ENCODE measurements at places on chromosomes 3 and 15.
A peak's percentile ranks its signal among the peaks of the same experiment; 100 is the strongest.

DNA sequence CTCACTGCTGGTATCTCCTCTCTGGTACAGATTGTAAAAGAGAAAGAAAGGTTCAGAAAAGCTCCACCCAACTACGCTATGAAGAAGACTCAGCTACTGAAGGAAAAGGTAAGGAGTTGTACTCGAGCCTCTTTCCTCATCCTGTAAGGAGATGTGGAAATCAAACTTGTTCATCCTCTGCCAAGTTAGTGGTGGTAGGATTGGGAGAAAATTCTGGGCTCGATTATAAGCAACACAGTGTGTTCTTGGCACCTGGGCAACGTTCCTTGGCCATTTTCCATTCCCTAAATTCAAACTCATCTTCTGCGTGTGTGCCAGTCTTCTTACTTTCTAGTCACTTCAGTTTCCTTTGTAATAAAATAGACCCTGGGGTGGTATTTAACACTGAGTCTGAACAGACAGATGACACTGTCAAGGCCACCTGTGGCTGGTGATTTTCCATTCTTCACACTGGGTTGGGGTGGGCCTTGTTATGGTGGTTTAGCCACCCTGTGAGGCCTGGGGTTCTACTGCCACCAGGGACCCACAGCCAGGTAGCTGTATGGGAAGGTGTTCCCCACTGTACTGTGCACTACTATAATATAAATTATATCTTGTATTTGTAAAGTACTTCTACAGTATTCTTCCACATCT is 17.1 kb upstream of the ITPKA start:
- no peak for DNase-seq

DNA sequence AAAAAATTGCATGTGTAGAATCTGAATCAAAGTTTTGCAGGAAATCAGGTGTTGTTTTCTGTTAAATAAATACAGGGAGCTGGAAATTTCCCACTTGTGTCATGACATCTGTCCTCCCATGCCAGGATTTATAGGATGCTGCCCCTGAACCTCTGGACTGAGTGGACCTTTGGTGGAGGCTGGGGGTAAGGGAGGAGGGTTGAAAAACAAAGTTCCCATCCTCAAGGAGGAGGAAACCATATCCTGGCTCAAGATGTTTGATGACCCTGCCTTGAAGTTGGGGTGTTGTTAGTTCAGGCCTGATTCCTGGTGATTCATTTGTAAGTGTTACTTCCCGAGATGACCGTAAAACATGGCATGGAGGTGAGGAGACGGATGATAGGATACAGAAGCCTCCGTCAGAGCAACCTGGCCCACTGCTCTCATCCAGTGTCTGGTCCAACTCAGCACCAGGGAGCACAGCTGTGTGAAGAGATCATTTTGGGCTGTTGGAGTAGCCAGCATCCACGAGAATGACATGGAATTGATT is 223.6 kb downstream of the CACNA2D3 start:
- no peak for DNase-seq

GRCh38 chr3:168002786-168003368 is 92.8 kb downstream of the GOLIM4 start:
- no peak for DNase-seq

GRCh38 chr15:80742081-80742480 is 37.1 kb upstream of the CEMIP start:
- no peak for DNase-seq

DNA sequence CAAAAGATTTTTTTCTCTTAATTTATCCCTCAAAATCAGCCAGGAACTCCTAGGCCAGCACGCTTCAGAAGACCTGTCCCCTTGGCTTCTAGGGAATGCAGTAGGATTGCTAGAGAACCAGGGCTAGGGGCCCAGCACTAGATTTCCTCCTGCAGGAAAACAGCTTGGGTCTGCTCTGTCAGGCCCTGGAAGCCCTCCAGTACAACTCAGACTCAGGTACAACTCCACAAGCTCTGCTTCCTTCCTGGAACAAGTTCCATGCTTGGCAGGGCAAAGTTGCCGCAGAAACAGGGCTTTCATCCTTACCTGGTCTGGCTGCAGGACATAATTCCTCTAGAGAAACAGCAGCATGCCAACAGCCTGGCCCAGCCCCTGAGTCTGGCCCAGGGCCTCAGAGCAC is 96.1 kb upstream of the CTNNB1 start:
- no peak for DNase-seq

GRCh38 chr15:90097475-90097874 is 4.8 kb downstream of the IDH2 start:
- DNase-seq: no peak

DNA sequence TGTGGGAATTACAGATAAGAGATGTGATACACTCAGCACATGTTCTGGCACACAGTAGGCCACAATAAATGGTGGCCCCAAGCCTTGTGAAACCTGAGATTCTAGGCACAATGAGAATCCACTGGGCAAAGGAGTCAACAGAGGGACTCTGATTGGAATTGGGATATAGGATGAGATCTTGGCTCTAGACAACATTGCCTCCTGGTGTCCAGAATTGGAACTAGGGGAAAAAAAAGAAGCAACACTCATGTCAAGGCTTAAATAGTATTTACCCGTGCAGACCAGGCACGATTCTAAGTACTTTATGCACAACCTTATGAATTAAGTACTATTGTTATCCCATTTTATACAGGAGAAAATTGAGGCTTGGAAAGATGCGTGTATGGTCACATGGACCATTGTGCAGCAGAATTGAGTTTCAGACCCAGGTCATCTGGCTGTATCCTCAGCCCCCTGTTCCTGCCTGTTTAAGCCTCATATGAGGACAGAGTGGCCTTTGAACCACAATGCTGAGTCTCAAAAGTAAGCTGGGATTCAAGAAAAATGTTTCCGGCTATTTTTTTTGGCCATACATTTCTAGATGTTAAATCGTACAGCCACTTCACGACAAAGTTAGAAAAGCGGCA is 124.8 kb downstream of the SV2B start:
- DNase-seq: peak; percentile 25

DNA sequence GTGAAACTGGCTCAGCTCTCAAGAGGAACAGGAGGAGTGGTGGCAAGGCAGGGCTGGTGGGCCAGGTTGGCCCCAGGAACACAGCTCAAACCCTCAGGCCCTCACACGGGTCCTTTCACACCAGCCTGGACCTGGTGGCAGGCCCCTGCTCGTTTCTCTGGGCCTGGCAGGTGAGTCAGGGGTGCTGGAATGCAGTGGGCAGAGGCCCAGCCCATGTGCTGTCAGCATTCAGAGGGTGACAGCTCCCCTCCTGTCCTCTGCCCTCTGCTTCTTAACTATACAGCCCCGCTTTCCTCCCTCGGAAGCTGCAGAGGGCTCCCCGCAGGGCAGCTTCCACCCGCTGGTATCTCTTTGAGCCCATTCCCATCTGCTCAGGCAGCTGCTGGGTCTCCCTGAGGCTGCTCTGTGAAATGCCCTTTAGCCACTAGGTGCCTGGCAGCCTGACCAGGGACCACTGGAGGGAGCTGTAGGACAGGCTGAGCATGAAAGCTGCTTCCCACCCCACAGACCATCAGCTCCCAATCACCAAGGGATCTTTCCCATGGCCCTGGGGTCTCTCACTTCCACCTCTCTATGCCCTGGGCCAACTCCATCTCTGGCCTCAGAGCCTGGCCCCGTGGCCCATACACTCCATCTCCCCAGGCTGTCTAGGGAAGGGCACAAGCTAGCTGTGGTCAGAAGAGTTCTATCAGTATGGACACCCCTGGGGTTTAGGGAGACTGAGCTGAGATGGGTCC is 24.8 kb downstream of the SHF start:
- peak; percentile 71 for DNase-seq

DNA sequence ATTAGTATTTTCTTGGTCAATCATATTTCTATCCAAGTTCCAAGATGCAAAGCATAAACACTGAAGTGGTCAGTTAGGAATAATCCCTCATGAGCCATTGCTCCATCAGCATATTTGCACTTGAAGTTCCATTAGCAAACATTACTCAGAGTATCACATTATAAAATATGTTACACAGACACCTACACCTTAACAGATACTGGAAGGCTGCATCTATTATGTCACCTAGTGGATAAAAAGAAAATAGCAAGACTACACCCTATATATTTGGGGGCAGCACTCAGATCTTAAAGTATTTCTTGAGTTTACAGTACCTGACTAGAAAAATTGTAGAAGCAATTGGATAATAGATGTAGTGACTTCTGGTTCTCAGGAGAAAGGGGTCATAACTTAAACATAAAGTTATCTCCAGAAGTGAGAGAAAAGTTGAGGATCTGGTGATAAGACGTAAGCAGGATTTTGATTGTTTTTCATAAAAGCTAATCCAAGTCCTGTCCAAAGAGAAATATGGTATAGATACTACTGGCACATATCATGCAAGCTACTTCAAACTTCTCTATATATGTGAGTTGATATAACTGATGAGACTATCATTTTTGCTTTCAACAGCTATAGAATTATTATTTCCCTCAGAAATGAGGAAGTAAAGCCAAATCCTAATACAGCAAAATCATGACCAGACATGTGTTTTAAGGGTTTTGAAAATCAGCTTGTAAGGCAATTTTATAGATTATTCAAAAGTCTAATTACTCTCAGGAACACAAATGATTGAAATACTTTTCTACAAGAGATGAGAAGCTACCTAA is 422.2 kb downstream of the GBE1 start:
- no peak for DNase-seq

DNA sequence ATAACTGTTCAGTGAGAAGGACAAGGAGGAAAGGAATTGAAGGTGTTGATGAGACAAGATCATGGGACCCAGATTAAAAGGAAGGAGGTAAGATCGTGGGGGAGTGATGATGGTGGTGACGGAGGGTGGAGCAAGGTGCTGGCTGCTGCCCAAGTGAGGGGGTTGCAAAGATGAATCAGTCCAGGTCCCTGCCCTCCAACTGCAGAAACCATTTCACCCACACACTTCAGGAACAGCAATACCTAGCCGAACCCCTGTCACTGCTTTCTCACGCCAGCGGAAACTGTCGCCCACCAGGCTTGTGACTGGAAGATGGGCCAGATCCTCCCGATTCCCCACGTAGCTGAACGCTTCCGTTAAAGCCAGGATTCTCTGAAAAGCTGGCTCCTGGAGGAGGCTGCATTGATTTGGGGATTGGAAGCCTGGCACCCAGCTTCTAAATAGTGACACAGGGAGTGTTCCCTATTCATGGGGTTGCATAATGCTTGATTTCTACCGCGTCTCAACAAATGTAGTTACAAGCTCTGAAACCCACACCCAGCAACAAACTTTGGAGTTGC is 3.2 kb upstream of the LSG1 start:
- DNase-seq: no peak

DNA sequence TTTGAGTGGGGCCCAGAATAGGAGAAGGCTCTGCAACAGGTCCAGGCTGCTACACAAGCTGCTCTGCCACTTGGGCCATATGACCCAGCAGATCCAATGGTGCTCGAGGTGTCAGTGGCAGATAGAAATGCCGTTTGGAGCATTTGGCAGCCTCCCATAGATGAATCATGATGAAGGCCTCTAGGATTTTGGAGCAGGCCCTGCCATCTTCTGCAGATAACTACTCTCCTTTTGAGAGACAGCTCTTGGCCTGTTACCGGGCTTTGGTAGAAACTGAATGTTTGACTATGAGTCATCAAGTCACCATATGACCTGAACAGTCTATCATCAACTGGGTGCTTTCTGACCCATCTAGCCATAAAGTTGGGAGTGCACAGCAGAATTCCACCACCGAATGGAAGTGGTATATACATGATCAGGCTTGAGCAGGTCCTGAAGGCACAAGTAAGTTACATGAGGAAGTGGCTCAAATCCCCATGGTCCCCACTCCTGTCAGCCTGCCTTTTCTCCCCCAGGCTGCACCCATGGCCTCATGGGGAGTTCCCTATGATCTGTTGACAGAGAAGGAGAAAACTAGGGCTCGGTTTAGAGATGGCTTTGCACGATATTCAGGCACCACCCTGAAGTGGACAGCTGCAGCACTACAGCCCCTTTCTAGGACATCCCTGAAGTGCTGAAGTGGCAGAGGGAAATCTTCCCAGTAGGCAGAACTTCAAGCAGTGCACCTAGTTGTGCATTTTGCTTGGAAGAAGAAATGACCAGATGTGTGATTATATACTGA is 971.4 kb downstream of the MCTP2 start:
- no peak for DNase-seq

DNA sequence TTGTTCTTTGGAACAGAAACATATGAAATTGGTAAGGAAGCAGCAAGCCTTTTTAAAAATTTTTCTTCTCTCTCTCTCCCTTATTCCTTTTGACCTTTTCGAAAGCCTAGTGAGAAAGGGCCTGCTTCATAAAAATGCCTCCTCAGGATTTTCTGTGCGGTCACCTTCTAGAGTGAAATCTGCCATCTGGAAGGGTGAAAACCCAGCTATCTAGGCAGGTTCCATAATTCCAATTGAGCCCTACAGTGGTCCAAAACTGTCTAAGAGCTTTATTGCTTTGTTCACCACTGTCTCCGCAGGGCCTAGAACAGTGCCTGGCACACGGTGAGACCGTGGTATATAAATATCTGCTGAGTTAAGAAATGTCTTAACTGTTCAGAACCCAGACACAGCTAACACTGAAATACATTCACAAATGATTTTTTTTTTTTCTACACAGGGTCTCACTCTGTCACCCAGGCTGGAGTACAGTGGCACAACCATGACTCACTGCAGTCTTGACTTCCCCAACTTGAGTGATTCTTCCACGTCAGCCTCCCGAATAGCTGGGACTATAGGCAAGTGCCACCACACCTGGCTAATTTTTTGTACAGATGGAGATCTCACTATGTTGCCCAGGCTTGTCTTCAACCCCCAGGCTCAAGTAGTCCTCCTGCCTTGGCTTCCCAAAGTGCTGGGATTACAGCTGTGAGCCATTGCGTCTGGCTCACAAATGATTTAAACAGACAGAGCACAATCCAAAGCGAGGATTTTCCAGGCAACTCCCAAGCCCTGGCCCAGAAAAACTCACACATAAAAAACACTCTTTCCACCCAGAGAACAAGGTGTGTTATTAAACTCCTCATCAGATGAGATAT is 64.4 kb downstream of the FRMD4B start:
- no peak for DNase-seq

GRCh38 chr3:16380421-16380820 is 115.4 kb downstream of the OXNAD1 start:
- DNase-seq: no peak

GRCh38 chr15:97236140-97236539 is 724.4 kb upstream of the ARRDC4 start:
- DNase-seq: no peak

DNA sequence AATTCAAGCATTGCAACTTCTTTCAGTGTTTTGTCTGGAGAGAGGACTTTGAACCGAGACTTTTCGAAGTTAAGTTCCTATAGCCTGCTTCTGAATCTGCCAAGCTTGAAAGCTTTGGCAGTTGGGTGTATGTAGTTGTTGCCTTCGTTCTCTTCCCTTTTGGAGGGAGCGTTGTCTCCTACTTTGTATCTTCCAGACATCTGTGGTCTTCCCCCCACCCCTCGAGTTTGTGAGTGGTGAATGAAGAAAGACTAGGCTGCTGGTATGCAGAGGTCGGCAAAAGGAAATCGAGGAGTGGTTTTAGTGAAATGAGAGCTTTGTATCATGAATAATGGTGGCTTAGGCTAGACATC is 1.3 kb downstream of the CTNNB1 start:
- DNase-seq: no peak
